ENCODE measurements at places on chromosomes 5 and 9.

DNA sequence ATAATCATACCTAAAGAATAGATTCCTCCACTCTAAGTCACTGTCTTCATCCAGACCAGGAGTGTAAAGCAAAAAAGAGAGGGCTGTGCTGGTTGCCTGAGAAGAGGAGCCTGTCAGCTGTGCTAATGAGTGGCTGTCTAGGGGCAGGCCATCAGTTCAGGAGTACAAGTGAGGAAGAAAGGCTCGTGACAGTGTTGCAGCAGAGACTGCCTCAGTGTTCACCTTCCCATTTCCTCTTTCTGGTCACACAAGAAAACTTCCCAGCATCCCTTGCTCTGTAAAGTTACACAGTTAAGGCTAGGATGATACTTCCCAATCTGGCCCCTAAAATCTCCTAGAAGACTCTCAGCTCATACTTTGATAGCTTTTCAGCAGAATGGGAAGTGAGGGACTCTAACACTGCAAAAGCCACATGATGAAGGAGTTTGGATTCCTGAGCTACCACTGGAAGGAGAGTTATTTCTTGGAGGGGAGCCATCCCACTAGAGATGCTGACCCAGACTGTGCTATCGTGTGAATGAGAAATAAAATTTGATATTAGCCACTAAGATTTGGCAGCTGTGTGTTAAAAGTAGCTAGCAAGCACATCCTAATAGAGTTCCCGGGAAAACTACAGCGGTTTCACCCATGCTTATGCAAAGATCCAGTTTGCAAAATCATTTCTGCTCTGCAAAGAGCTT is 67.1 kb downstream of the ADAMTS12 start:
- no peak for DNase-seq

DNA sequence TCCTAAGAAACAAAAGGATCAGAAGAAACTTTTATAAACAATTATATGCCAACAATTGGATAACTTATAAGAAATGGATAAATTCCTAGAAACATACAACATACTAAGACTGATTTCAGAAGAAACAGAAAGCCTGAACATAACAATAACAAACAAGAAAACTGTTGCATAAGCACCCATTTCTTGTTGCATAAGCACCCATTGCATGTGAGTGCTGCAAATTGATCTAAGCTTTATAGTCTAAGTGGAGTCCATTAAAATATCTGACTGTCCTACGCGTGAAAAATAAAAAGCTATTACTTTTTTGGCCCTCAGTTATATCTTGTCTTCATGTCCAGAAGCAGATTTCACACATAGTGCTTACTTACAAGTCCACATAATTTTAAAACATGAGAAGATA is 19.3 kb downstream of the TYRP1 start:
- DNase-seq: no peak

GRCh38 chr9:77789891-77790290 is 141.8 kb upstream of the GNA14 start:
- no peak for DNase-seq

DNA sequence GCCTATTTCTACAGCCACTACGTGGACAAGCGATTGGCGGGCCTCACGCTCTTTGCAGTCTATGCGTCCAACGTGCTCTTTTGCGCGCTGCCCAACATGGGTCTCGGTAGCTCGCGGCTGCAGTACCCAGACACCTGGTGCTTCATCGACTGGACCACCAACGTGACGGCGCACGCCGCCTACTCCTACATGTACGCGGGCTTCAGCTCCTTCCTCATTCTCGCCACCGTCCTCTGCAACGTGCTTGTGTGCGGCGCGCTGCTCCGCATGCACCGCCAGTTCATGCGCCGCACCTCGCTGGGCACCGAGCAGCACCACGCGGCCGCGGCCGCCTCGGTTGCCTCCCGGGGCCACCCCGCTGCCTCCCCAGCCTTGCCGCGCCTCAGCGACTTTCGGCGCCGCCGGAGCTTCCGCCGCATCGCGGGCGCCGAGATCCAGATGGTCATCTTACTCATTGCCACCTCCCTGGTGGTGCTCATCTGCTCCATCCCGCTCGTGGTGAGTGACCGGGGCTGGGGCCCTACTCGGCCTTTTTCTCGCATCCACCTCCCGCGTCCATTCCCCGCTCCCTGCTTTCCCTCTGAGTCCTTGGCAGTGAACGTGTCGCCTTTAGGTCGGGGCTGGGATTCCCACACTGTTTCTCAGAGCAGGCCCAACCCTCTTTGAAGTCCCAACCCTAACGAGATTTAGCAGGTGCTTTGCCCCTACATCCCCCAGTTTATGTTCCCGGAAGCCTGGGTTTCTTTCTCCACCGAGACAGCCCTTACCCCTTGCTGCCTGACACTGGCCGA is 1.8 kb downstream of the PTGER4 start:
- DNase-seq: peak; percentile 52

DNA sequence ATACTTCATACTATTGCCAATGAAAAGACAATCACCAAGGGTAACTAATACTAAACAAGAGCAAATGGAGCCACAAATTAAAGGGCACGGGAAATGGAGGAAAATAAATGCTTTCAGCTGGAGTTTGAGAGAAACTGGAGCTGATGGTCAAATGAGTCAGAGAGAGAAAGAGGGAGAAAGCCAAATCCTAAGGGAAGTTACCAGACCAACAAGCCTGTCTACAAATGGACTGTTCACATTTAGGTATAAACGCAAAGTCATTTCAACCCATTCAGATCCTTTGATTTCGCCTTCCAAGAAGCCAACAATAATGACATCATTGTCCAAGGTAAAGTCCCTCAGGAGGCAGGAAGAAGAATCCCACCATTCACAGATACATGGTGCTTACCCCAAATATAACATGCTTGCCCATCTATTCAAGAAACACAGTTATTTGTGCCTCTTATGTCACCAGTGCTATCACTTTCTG is 351.8 kb downstream of the RAB3C start:
- DNase-seq: no peak

DNA sequence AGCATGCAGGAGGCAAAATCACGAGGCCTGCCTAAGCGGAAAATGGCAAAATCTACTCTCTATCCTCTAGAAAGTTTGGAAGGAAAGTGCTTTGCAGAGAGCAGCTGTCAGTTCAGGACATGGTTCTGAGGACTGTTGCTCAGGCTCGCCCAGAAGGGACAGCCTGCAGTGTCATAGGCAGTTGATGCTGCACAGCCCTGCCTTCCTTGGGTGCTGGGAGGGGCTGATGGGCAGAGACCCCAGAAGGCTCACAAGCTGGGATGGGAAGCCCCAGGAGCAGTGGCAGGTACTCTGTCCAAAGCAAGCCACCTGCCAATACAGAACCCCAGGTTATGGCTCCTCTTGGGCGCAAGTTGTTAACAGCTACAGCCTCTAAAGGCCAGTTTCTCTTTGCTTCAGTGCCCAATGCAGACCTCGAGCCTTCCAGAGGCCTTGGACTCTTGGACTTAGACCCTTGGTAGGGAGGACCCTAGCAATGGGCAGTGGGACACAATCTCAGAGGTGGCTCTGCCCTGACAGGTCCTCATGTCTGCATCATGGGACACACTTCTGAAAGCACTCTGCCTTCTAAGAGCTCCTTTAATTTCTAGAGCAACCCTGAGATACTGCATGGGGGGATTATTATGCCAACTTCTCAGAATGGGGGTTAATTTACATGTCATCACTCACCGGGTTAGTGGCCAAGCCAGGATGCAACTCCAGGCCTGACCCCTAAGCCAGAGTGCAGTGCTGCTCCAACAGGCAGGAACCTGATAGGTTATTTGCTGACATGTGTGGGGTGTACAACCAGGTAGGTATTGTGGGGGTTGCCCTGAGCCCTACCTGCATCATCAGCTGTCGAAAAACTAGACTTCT is 57.1 kb downstream of the MACROH2A1 start:
- DNase-seq: no peak
